ENCODE measurements at places on chromosomes 2 and 18.

GRCh38 chr2:58932801-58933200 is 691.7 kb upstream of the FANCL start:
- no peak for DNase-seq

GRCh38 chr2:11500702-11501303 is 33.0 kb upstream of the GREB1 start:
- DNase-seq: no peak

DNA sequence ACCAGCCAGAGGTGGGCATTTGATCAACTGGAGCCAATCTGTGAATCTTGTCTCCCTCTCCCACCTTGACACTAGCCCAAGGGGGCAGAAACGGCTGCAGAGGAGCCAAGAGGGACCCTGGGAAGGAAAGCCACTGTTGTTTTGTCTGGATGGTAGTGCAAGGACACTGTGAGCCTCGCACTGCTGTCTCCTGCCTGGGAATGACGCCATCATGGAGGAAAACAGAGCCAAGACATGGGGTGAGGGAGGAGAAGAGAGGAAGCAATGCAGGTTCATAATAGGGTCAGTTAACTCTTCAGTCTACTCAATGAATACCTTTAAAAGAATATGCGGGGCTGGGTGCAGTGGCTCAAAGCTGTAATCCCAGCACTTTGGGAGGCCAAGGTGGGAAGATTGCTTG is 231.1 kb upstream of the AGAP1 start:
- DNase-seq: no peak

DNA sequence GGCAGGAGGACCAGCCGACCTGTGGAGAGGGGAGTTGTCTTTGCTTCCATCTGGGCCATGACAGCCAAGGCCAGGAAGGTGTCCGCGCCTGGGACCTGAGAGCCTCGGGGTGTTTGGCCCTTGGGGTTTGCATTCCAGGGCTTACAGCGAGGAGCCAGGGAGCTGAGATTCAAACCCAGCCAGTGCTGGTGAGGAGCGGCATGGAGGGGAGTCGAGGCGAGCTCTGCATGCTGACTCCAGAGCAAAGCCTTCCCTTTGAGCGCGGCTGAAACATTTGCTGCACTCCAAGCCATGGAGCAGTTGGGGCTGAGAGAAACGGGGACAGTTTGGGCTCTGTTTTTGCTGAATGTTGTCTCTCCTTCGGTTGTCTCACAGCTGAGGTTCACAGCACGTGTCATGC is 77.4 kb downstream of the TWIST2 start:
- no peak for DNase-seq

- no peak for DNase-seq
These were observed 38.2 kb upstream of the CHRNA1 start for GRCh38 chr2:174802459-174802858.

- DNase-seq: no peak
These were observed 91.9 kb upstream of the LRP1B start for GRCh38 chr2:142222715-142223114.

DNA sequence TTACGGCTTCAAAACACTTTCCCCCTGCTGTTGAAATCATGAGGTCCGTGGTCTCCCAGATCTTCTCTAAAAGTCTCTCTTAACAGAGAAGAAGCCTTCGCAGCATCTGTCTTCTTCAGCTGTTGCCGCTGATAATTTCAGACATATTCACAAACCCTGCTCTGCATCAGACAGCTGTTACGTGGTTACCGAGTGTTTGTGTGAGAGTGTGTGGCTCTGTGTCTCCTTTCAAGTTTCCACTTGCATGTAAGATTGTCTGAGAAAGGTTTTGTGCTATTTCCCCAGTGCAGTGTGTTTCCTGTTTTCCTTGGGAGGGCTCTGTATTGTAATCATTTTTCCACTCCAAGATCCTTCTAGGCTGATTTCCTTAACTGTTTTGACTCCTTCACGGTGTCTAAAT is 32.8 kb downstream of the MAIP1 start:
- DNase-seq: no peak

DNA sequence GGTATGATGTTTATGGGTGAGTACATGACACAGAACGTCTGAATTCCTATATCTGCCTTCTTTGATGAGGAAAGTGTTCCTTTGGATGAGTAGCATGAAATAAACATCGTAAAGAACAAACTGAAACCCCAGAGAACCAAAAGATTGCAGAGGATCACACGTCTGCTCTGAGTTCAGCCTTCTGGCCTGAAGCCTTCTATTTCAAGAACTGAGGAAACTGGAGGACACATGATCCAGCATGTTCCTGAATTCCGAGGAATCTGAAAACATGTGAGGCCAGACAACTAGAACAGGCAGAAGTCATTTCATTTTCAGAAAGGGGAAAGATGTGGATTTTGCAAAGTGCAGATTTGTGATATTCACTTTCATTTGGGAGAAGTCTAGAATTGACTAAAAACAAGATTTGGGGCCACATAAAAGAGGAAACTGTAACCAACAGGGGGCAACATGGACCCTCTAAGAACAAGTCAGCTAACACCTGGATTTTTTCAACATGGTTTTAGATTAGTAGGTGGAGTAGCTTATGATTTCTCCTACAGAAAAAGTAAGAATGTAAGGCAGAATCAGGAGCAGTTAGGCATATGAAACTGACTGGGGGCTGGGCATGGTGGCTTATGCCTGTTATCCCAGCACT is 8.3 kb downstream of the SULT6B1 start:
- no peak for DNase-seq

DNA sequence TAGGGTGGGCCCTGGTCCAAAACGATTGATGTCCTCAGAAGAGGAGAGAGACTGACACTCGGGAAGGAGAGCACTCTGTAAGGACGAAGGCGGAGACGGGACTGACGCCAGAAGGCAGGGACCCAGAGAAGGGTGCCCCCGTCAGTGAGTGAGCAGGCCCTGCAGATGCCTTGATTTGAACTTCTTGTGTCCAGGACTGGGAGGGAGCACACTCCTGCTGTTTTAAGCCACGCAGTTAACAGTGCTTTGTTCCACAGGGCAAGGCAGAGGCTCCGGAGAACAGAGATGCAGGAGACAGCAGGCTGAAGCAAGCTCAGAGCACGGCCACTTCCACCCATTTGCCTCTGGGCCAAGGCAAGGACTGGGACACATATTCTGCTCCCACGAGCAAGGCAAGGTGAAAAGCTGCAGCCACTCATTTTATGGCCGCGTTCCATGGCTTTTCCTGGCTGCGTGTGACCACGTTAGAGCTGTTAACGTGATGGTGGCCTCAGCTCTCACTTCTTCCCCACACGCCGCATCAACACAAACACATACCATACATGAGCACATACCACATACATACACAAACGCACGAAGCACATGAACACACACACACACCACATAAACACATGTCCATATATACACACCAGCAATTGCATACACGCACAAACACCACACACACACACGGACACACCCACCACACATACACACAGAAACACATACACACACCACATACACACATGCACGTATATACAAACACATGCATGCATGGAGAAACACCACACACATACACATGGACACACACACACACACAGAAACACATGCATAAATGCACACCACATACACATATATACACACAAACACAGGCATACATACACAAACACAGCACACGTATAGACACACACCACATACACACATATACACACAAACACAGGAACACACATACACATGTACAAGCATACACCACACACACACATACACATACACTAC is 521.0 kb upstream of the MYT1L start:
- DNase-seq: no peak

DNA sequence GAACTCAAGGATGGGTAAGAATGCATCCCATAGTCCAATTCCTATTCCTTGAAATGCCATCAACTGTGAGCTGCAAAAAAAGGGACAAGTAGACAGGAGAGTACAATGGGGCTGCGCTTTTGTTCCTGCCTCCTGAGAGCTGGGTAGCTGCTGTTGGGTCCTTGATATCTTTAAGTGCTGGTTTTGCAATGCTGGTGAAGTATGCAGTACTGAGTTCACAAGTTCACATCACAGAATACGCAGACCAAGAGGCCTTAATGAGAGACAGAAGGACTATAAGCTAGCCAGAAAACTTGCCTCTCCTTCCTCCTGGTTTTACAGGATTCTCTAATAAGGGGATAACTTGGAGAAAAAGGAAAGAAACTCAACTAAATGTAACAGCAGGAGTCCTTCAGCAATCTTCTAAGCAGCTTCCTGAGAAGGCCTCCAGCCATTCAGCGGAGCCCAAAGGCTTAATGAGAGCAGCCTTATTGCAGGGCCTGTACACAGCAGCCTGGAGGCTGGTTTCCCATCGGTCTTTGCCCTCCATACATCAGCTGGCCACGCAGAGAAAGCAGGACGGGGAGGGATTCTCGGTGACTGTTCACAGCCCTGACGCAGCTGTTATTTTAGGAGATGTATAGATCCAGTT is 293.1 kb downstream of the CDCA7 start:
- DNase-seq: no peak

DNA sequence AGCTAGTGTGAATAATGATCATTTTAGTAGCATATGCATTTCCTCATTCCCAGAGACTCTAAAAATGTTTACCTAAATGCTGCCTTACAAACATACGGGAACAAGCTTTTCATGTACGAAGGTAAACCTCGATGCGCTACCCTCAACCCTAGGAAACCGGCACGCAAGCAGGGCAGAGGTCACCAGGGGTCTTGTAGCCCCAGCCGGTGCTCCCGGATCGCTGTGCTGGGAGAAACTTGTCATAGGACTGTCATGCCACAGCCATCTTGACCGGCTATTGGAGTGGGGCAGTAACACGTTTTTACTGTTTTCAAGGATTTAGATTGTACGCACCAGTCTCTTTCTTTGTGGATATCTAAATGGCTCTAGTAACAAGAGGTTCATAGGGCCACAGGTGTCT is 34.8 kb upstream of the NFATC1 start:
- no peak for DNase-seq

GRCh38 chr18:50656841-50657470 is 97.1 kb downstream of the MAPK4 start:
- no peak for DNase-seq

GRCh38 chr2:44801841-44802776 is 139.4 kb upstream of the SIX3 start:
- no peak for DNase-seq

- DNase-seq: no peak
These were observed 192.9 kb downstream of the NOL4 start for GRCh38 chr18:34031810-34032209.

GRCh38 chr2:144137705-144138428 is 382.1 kb downstream of the ZEB2 start:
- no peak for DNase-seq

GRCh38 chr2:42133771-42134195 is 35.4 kb upstream of the EML4 start:
- DNase-seq: no peak

- DNase-seq: no peak
These were observed 111.3 kb downstream of the RIF1 start for GRCh38 chr2:151520976-151521375.
